ENCODE measurements at places on chromosomes 3 and 15.

DNA sequence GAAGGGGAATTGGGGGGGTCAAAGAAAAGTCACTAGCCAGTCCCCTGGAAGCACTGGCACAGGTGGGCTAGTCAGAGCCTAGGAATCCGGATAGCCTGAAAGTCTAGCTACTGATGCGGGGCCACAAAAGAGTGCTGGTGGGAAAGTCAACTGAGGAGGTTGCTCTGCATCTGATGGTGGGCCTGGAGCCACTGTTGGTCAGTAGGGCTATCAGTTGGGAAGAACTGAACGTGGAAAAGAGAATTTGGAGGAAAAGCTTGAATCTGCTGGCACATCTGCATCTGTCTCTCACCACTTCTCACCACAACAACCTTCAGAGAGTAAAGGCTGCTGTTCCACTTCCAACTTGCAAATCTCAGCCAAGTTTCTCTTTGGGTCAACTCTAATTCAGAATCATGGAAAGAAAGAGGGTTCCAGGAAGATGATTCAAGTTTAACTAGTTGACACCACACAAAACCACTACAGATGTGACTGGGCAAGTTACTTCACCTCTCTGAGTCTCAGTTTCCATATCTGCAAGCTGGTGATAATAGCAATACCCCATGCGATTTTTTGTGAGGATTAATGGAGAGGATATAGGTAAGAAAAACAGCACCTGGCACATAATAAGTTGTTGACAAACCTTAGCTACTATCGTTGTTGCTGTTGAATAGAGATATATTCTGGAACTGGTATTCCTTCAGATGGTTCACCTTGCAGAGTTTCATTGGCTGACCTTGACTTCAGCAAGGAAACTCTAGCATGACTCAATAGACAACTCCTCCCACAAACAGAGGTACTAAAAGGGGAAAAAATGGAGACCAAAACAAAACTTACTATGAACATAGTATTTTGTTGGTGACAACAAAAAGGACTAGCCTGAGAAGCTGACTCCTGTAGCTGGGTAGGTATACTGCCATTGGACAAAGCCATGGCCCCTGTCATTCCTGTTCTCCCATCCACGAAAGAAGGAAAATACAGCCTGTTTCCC is 280.2 kb upstream of the STT3B start:
- no peak for DNase-seq

DNA sequence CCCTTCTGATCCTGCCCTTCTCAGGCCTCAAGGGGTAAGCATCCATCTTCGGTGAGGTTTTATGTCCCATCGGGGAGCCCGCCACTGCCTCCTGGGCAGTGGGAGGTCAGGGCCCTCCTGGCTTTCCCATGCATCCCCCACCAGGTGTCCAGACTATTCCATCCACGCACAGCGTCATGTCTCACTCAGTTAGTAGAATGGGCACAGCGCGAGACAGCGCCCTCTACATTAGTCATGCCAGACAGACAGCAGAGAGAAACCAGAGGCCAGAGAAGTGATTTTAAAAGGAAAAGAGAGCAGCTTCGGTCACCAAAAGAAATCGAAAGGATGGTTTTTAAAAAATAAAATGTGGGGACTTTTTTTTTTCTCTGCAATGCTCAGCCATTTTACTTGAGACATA is 49.8 kb downstream of the ZDHHC3 start:
- no peak for DNase-seq

GRCh38 chr15:71610728-71611552 is 199.4 kb upstream of the NR2E3 start:
- no peak for DNase-seq

DNA sequence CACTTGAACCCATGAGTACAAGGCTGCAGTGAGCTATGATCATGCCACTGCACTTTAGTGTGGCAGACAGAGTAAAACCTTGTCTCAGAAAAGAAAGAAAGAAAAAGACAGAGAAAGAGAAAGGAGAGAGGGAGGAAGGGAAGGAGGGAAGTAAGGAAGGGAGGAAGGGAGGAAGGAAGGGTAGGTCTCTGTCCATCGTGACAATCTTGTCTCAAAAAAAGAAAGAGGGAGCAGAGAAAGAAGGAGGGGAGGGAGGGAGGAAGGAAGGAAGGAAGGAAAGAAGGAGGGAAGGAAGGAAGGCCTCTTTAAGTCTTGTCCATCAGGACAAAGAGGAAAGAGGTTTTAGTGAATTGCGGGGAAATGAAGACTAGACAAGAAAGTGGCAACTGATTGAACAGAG is 122.2 kb downstream of the ETFA start:
- DNase-seq: no peak

- DNase-seq: no peak
These were observed 186.5 kb downstream of the TUSC7 start for GRCh38 chr3:116896116-116896515.

All from activated T-helper 2 cell treated with anti-CD3 and anti-CD28 coated beads, Interferon-gamma antibody, Interleukin-2, Interleukin-4, amounts not matched to agents 10 μg/mL and 5 μg/mL and 100 μg/mL, durations not matched to agents 14 hours and 24 hours and 36 hours (primary cell).